Mucosa of gallbladder (tissue), 1 donor: ENCODE measurements at places on chromosomes 2 and 18.

DNA sequence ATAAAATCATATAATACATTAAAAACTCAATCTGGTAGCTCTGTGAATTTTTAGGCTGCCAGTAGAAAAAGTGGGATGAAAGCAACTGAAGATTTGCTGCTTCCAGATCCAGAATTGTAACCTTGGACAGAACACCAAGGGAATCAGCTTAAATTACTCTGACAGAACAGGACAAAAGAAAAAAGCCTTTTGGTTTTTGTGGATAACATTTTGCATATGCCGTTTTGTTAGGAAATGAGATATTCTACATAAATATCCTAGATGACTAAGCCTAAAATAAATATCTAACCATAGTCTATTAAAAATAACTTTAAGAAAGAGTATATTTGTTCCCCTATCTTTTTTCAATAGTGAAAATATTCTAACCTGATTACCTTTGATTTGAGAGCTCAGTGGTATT is 148.7 kb upstream of the DOCK10 start:
- no peak for DNase-seq

- no peak for DNase-seq
Observed at GRCh38 chr18:2818281-2818680, 28.5 kb upstream of the EMILIN2 start.

DNA sequence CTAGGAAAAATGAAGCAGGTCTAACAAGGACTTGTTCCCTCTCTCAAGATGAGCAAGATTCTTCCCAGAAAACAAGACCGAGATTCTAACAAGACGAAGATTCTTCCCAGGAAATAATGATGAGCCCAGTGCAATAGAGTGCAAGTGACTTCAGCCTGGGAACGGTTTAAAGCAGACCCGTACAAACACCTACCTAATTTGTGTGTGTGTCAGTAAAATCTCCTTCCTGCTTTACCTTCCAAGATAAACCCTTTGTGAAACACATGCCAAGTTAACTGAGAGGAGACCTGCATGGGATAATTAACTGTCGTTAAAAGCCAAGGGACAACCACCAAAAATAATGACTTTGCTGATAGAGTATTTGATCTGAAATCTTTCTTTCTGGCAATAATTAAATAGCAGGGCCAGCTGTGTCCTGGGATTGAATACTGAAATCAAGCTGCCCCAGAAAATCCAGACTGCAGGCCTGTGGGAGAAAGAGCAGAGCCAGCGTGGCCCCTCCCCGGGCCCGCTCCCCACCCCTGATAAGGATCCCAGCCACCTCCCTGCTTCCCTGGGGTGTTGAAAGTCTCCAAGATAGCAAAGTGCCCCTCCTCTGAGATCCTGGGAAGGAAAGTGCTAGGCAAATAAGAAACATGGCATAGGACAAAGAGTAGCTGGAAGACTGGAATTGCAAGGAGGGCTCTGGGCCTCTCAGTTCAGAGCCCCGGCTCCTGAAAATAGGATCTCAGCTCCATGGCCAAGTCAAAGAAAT is 145.5 kb downstream of the CYP26B1 start:
- DNase-seq = no peak

- DNase-seq = no peak
Observed at GRCh38 chr2:222423186-222423585, 1.2 kb upstream of the SGPP2 start.

GRCh38 chr2:121094101-121094500 is 190.9 kb downstream of the TFCP2L1 start:
- no peak for DNase-seq

DNA sequence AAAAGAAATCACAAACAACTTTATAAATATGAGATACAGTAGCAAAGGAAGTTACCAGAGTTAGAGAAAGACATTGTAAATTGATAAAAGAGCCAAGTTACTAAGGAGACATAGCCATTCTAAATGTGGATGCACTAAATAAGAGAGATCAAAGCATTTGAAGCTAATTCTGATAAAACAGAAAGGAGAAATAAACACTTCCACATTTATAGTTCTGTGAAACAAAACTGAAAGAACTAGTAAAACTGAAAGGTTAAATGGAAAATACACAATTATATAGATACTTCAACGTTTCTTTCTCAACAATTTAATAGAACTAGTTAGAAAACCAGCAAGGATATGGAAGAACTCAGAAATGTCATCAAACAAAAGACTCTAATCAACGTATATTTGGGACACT is 309.0 kb upstream of the CDH2 start:
- DNase-seq = no peak

DNA sequence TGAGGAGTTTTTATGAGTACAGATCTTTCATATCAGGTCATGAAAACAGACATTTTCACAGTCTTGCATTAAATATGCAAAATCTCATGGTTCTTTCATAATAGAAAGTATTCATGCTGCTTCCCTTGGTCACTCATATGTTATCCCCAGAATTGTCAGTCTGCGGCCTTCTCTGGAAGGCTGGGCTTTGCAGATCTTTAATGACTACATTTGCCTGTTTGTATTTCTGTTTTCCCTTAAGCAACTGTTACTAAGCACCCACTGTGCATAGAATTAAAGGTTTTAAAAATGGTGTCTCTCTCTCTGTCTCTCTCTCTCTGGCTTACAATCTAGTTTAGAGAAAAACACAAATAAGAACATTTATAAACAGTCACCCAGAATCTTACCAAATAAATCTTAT is 456.3 kb downstream of the RIT2 start:
- no peak for DNase-seq

- no peak for DNase-seq
Observed at GRCh38 chr2:11101430-11101829, 53.8 kb upstream of the SLC66A3 start.

GRCh38 chr2:30948130-30948529 is 140.9 kb upstream of the CAPN13 start:
- DNase-seq = no peak

GRCh38 chr2:222733846-222734702 is 62.6 kb downstream of the MOGAT1 start:
- peak; percentile 32 for DNase-seq

- no peak for DNase-seq
Observed at GRCh38 chr2:22360735-22361374, 1024.1 kb upstream of the KLHL29 start.

DNA sequence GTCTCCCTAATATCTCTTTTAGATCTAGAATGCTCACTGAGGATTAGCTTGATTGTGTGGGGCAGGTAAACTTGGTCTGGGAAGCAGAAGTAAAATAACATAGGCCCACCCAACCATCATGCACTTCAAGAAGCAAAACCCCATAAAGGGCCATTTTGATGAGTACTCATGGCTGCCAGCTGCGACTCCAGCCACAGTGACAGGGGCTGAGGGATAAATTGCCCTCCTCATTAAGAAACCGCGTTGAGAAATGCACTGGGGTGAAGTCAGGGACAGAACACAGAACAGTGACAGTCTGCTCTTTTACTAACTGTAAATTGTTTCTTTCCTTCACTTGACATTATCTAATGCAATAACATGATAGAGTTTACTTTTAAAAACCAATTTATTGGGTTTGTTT is 60.2 kb downstream of the RND3 start:
- no peak for DNase-seq

GRCh38 chr18:32867330-32867729 is 94.5 kb upstream of the KLHL14 start:
- no peak for DNase-seq

GRCh38 chr18:12003894-12004293 is 22.6 kb downstream of the IMPA2 start:
- no peak for DNase-seq

GRCh38 chr2:172442072-172442895 is 14.9 kb downstream of the ITGA6 start:
- DNase-seq = peak; percentile 82

- DNase-seq = no peak
Observed at GRCh38 chr2:241053576-241054251, 48.4 kb downstream of the MTERF4 start.

DNA sequence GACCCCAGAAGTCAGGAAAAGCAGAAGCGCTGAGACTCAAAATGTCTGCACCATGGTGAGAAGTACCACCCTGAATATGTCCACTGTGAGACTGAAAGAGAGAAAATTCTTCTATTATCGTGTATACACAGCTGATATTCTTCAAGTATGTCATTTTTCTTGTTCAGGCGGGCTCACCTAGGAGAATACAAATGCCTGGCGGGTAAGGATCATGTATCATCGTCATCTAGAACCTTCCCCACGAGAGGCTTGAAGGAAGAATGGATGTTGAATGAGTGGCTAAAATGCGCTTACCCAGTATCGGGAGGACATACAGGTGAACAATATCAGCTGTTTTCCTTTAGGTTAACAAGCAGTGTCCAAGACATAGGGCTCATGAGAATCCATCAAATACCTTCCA is 21.1 kb upstream of the ARL4C start:
- DNase-seq = no peak

- DNase-seq = no peak
Observed at GRCh38 chr2:69087912-69088240, 74.9 kb downstream of the ANTXR1 start.

DNA sequence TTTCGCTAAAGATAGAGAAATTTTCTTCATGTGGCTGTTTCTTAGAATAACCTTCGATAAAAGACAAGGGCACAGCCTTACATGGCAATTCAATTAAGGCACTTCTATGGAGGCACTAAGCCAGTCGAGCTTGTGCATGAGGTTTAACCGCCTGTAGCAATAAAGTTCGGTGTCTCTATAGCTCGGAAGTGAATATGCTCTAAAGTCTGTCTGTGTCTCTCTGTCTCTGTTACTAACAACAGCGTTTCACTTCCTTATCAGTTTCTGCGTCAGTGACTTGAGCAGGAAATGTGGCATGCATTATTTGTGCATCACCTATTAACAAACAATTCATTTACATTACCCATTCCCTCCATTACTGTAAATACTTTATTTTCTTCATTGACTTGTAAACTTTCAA is 365.1 kb upstream of the NETO1 start:
- DNase-seq = no peak

DNA sequence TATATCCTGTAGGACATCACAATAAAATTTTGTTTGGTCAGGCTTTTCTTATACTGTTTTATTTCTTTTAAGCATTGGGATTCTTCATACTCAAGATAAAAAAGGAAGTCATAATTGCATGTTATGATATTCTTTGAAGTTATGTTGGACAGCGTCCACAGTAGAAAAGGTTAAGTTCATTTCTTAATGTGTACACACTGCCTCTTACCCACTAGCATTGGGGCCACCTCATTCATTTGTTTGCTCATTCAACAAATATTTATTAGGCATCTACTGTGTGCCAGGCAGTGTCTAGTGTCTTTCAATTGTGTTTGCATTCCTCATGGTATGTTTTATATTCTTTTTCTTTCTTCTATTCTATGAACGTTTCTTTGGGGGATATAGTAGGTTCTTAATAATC is 70.2 kb downstream of the PTPRM start:
- DNase-seq = no peak

- DNase-seq = no peak
Observed at GRCh38 chr18:23712445-23712844, 23.2 kb downstream of the LAMA3 start.

- no peak for DNase-seq
Observed at GRCh38 chr2:179524809-179525339, 260.2 kb upstream of the SESTD1 start.

DNA sequence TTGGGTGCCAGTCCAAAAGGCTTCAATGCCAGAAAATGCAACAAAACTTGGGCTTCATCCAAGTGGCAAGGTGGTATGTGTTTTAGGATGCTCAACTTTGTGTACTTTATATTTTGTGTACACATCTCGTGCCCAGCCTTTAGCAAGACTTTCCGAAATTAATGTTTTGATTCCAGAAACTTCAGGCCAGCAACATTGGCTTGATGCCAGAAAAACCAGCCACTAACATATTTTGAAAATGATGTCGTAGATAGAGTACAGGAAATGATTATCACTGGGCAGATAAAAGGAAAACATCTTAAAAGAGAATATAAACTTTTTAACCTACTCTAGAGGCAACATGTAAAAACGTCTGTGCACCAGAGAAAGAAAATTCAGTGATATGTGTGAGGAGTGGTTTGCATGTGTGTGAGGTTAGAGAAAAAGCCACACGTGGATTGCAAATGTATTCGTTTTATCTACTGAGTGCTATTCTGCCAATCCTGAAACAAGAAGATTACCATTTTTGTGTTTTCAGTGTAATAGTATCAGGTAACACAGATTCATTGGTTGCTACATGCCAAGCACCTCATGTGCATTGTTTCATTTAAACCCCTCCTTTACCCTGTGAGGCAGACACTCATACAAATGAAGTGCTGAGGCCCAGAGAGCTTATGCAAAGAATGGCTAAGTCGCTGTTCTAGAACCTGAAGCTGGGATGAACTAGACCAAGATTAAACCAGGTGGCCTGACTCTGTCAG is 264.8 kb downstream of the C1D start:
- DNase-seq = no peak

GRCh38 chr18:62651276-62652056 is 63.9 kb upstream of the PHLPP1 start:
- no peak for DNase-seq

DNA sequence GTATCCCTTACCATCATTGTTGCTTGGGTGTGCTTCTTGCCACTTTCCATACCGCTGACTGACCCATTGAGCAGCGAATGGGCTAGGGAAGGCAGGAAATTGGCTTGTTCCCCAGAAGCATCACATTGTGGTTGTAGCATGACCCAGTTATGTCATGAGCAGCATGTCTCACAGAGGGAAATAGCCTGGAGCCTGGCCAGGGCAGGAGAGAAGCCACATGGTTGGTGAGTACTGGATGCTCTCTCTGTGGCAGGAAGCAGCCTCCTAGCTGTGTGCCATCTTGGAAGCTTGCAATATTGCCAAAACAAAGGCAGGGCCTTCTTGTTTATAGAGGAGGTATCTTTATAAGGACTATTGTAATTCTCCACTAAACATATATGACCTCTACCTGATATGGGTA is 482.6 kb downstream of the PIK3C3 start:
- no peak for DNase-seq

DNA sequence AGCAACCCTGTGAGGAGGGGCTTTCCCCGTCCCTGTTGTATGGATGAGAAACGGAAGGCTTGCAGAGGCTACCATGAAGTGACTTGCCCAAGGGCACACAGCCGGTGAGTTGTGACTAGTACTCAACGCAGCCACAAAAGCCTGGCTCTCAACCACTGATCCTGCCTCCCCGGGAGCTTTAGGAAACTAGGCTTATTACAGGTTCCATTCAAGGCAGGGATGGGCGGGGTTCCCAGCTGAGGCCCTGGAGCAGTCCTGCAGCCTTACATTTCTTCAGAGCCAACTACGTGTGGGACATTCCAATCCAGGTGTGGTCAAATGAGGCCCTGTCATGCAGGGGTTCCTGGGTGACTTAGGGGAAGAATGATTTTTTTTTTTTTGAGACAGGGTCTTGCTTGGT is 59.6 kb downstream of the MEX3C start:
- no peak for DNase-seq

GRCh38 chr2:135931776-135932443 is 53.5 kb downstream of the DARS1 start:
- no peak for DNase-seq
